Stimulated activated CD8-positive, alpha-beta memory T cell treated with anti-CD3 and anti-CD28 coated beads, Interleukin-2, amount 100 ng/mL, for 1 hour (primary cell): ENCODE measurements at places on chromosomes 2 and 18.

GRCh38 chr2:147559070-147559725 lies 285.6 kb upstream of the ACVR2A start:
- no peak for DNase-seq

GRCh38 chr2:176415174-176415895 lies 146.1 kb downstream of the MTX2 start:
- no peak for DNase-seq

- no peak for DNase-seq
Observed at GRCh38 chr2:239825705-239825979, 199.5 kb downstream of the NDUFA10 start.

DNA sequence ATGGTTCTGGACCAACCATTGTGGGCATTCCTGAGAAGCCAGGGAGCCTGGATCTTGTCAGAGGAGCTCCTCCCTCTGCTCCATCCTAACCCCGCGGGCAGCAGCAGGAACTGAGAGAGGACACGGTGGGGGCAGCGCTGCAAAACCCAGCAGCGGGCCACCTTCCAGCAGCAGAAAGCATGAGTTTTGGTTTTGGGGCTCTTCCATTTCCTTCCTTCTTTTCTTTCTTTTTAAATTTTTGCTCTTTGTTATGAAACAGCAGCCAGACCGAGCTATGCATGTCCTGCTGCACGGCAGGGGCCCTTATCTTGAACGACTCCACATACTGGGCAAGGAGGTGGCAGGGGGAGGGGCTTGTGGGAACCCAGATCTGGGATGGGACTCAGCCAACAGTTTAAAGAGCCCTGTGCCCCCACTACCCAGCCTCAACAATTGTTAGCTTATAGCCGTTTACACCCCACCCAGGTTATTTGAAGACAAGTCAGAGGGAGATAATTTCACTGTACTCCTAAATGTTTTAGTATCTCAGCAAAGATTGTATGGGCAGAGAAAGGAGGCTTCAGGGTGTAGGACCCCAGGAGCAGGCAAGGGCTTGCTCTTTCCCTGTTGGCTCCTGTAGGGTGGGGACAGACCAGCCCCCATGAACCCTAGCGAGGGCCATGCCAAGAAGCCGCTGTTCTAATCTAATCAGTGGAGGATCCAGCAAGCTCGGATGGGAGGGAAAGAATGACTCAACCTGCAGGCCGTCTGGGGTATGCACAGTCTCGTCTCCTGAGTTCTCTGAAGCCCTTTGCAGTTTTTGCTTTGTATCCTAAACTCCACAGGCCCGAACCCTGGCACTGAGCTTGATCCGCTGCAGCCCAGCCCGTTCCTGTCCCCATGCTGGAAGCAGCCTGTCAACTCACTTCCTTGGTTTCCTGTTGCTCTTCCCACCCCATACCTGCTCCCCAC lies 75.3 kb downstream of the LRRFIP1 start:
- no peak for DNase-seq
